ENCODE measurements at places on chromosomes 16 and 17.

GRCh38 chr17:2816688-2817087, 20.4 kb downstream of the RAP1GAP2 start:
- DNase-seq, result no peak

GRCh38 chr17:17833658-17834357, 3.0 kb downstream of the SREBF1 start:
- DNase-seq, result no peak

- DNase-seq, result no peak
Measured at GRCh38 chr16:4093495-4094126, 22.6 kb downstream of the ADCY9 start.

- no peak for DNase-seq
Measured at GRCh38 chr16:55494994-55495421, 13.9 kb upstream of the LPCAT2 start.

- no peak for DNase-seq
Measured at GRCh38 chr16:3578610-3579551, 1.7 kb upstream of the NLRC3 start.

- DNase-seq, result no peak
Measured at GRCh38 chr16:48879223-48880122, 269.5 kb upstream of the N4BP1 start.

DNA sequence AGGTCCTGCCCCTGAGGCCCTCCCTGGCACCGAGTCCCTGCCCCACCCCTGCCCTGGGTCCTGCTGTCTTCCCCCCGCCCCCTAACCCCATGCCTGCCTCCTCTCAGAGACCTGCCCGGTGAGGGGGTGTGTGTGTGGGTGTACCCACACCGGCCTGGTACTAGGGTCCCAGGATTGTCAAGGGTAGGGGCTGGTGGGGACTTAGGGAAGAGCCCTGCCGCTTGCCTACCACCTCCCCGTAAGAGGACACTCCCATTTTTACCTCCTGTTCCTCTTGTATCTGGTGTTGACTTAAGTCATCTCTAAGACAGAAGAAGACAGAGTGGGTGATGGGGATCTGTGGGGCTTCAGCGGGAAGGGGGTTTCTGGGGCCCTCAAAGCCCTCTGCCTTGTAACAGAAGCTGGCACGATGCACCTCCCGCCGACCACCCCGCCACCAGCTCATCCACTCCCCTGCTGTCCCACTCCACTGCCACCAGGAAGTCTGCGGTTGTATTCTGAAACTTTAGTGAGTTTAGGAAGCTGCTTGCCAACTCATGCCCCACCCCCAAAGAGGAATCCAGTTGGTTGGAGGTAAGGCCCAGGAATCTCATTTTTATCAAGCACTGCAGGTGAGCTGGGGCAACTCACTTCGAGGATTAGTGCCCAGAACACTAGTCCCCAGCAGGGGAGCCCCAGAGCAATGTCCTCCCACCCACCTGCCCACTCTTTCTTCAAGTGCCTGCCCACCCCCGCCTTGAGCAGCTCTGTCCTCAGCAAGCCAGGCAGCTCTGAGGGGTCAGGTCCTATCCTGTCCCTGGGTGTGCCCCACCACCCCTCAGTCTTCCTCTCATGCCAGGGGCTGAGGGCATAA, 5.6 kb downstream of the SPATA32 start:
- DNase-seq, result no peak

Data from NCI-H345 (cell line).